ENCODE measurements at places on chromosomes 16 and 17.

DNA sequence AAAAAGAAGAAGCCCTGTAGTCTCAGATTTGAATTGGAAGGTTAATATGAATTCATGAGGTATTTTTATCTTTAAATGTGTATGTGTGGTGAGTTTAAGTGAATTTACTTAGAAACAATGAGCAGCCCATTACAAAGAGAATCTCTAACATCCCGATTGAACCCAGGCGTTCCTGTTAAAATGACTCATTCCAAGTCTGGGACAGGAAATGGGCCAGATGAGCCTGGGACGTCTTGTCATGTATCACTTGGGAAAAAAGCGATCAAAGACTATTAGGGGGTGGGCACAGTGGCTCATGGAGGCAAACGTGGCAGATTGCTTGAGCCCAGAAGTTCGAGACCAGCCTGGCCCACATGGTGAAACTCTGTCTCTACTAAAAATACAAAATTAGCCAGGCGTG lies 81.6 kb downstream of the SEC14L1 start:
- DNase-seq, result no peak

DNA sequence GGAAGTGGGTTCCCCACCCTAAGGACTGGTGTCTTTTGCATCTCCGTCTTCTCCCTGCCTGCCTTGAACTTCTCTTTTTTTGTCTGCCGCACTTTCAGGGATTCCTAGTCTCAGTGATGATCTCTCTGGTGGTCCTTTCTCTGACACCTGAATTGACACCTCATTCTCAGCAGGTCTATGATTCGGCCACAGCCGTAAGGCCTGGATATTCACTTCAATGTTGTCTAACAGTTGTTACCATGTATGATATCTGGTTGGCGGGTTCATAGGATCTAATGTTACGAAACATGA lies 25.1 kb upstream of the SLC47A1 start:
- no peak for DNase-seq

GRCh38 chr16:15609286-15609649 lies 33.7 kb downstream of the MARF1 start:
- DNase-seq, result no peak

DNA sequence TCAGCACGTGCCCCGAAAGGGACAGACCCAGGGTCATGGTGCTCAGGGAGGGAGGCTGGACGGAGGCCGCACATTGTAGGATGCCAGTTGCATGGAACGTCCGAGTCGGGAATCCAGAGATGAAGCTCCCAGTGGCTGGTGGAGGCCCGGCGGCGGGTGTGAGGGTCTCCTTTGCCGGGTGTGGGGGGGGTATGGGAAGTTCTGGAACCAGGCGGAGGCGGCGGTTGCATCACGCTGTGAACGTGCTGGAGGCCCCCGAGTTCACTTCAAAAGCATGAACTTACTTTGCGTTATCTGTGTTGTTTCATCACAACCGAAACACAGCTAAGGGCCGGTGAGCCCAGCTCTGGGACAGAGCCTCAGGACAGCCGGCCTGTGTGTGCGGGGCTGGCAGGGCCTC lies 73.4 kb upstream of the GNG13 start:
- no peak for DNase-seq

GRCh38 chr17:78789663-78790181 lies 7.6 kb upstream of the CYTH1 start:
- DNase-seq, result no peak

GRCh38 chr17:26731005-26731921 lies 562.7 kb upstream of the WSB1 start:
- no peak for DNase-seq
